ENCODE measurements at places on chromosomes 16 and 17. TPM values are rescaled to one million over a fixed set of nuclear protein-coding genes. Genes with fewer than 3 reads are reported as not detected.
A peak's percentile ranks its signal among the peaks of the same experiment; 100 is the strongest.

Gene ITGAX
- 1.6 TPM for total RNA-seq

DNA sequence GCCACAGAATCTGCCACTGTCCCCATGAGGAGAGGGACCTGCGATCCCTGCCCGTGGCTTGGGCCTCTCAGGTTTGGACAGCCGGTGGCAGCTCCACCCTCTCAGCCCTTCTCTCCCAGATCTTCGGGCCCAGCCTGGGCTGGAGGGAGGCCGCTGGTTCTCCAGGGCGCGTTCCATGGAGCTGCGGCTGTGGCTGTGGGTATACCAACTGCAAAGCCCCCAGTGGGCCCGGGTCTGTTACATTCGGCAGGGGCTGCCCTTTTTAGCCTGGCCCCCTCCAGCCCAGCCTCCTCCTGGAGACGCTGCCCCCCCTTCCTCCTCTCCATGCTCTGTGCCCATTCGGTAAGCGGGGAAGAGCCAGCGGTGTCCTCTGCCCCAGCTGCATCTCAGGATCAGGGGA is 64.7 kb upstream of the ZNF469 start:
- DNase-seq = no peak

Gene PIMREG
- total RNA-seq = 5.9 TPM

GRCh38 chr16:82580298-82580890 is 46.4 kb upstream of the CDH13 start:
- peak; percentile 15 for DNase-seq

GRCh38 chr17:44559634-44560554 is 2.6 kb downstream of the FZD2 start:
- DNase-seq = no peak

DNA sequence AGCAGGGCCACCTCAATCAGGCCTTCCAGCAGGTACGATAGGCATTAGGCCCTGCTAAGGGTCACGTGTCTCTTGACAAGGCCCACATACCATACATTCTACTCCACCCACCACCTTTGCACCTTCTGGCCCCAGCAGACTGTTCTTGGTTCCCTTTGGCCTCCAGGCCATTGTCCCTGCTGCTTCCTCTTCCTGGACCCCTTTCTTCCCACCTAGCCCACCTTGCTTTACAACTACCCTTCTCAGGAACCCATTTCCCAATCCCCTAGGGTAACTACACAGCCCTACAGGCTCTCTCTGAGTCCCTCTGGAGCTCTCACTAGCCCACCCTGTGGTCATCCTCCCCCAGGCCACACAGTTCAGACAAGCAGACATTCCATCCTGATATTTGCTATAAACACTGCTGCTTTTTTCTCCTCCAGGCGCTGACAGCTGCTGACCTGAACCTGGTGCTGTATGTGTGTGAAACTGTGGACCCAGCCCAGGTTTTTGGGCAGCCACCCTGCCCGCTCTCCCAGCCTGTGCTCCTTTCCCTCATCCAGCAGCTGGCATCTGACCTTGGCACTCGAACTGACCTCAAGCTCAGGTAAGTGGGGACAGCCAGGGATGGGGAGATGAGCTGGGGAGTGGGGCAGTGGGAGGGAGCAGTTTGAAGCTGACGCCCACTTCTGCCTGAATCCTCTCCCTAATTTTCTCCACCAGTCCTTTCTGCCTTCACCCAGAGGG is 1.4 kb upstream of the NRN1L start:
- no peak for DNase-seq

DNA sequence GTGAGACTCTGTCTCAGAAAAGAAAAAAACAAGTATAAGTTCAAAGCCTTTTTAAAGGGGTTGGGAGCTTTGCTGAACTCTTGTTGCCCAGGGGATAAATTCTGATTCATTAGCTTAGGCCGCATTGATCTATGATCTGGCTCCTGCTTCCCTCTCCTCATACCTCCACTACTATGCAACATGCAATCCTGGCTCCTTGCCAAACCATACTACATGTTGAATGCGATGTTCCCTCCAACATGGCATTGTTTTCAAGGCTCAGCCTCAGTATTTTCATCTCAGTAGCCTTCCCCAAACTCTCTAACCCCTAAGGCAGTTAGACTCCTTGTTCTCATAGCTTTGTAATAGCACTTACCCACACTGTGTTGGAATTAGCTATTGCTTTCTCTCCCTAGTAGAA is 6.2 kb downstream of the REXO5 start:
- no peak for DNase-seq

Gene UMOD
- total RNA-seq = not detected

DNA sequence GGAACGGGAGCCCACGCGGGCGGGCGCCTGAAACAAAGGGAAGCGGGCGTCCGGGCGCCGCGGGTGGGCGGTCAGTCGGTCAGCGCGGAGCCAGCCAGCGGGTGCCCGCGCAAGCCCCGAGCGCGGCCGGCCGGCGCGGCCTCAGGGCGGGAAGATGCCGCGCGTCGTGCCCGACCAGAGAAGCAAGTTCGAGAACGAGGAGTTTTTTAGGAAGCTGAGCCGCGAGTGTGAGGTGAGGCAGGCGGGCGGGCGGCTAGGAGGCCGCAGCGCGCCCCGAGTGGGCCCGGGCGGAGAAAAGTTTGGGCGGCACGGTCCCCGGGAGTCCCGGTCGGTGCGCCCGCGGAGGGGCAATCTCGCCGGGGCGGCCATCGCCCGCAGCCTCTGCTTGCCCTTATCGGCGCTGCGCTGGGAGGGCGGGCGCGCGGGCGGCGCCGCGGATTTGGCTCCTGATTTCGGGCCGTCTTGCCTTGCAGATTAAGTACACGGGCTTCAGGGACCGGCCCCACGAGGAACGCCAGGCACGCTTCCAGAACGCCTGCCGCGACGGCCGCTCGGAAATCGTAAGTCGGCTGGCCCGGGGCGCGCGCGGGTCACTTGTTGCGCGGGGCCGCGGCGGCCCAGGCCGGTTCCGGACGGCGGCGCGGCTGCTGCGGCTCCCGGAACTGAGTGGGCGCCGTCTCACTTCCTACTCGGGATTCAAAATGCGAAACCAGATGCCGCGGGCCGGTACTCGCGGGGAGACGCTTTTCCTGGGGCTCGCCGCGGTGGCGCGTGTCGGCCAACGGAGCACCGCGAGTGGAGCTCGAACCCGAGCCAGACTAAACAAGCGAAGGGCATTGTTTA is 526 bp downstream of the CBFB start:
- DNase-seq = peak; percentile 22
